ENCODE measurements at places on chromosomes 3 and 15. TPM values are rescaled to one million over a fixed set of nuclear protein-coding genes. Genes with fewer than 3 reads are reported as not detected.

- DNase-seq = peak; percentile 58
Measured at GRCh38 chr3:58560771-58561311, 16.4 kb downstream of the FAM107A start.

GRCh38 chr3:16290007-16290826 is 25.2 kb downstream of the OXNAD1 start:
- DNase-seq = peak; percentile 65

- DNase-seq = peak; percentile 64
Measured at GRCh38 chr3:126982471-126983175, at the start of gene PLXNA1. Gene PLXNA1 (plus strand): TSS chr3:126983115. CDS start chr3:126988594, 5,479 bp downstream.

DNA sequence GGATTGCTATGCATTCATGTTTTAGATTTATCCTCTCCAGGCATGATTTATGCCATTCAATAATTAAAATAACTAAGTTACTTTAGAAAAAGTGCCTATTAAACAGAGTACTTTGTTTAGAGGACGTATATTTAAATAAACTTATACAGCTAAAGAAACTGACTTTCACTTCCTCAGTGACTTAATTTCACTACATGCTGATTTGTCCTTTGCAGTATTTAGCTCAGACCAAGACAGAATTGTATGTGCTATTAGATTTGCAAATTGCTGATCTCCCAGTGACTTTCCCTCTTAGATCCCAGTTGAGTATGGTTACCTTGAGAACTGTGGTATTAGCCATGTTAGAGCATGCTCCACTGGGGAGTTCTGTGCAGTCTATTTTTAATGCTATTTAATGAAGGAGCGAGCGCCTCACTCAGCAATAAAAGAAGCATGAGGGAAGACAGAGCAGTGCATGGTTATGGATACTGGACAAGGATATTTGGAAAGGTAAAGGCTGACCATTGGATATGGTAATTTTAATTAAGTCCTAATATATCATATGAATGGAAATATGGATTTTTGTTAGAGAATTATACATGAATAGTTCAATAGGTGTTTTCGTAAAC is 2.7 kb downstream of the ARPP21 start:
- DNase-seq = no peak

GRCh38 chr3:127273206-127273605 is 14.6 kb downstream of the PRR20G start:
- DNase-seq = no peak

DNA sequence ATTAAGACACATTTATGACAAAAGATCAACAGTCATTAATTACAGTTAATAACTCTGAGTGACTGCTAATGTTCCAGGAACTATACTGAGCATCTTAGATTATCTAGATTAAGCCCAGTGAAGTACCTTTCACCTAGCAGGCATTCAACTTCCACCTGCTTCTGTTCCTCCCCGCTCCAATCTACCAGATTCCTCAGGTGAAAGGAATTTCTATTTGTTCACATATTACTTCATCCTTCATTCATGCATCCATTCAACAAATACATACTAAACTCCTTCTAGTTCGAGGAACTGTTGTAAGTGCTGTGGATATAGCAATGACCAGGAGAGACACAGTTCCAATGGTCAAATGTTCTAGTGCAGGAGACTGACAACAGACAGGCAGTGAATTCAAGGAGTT is 139.3 kb downstream of the FILIP1L start:
- DNase-seq = no peak

GRCh38 chr3:58010562-58010961 is 2.3 kb downstream of the FLNB start:
- DNase-seq = peak; percentile 35

DNA sequence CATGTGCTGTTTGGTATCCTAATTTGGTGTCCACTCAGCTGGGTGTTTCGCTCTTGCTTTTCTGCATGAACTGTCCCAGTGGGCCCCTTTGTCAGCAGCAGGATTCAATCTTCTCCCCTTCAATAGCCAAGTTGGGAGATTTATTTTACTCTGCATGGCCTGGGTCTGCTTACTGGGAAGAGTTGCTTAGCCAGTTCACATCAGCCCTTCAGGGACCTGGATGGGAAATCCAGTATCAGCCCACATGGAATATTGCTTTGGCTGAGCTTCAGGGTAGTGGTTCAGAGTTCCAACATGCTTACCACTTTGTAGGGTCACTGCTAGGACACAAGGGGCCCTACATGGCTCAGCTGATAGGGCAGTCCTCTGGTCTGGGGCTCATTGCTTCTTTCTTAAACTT is 93.0 kb upstream of the BOC start:
- DNase-seq = no peak

DNA sequence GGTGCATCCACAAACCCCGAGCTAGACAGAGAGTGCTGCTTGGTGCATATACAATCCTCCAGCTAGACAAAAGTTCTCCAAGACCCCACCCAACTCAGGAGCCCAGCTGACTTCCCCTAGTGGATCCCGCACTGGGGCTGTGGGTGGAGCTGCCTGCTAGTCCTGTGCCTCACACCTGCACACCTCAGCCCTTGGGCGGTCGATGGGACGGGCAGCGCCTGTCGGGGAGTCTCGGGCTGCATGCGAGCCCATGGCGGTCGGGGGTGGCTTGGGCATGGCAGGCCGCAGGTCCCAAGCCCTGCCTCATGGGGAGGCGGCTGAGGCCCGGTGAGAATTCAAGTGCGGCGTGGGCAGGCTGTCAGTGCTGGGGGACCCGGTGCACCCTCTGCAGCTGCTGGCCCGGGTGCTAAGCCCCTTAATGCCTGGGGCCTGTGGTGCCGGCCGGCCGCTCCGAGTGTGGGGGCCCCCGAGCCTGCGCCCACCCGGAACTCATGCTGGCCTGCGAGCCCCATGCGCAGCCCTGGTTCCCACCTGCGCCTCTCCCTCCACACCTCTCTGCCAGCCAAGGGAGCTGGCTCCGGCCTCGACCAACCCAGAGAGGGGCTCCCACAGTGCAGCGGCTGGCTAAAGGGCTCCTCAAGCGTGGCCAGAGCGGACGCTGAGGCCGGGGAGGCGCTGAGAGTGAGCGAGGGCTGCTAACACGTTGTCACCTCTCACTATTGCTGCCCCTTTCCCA is 31.0 kb downstream of the ZNF589 start:
- DNase-seq = no peak

GRCh38 chr3:127822682-127823425 is 539 bp upstream of the MGLL start:
- DNase-seq = peak; percentile 17

DNA sequence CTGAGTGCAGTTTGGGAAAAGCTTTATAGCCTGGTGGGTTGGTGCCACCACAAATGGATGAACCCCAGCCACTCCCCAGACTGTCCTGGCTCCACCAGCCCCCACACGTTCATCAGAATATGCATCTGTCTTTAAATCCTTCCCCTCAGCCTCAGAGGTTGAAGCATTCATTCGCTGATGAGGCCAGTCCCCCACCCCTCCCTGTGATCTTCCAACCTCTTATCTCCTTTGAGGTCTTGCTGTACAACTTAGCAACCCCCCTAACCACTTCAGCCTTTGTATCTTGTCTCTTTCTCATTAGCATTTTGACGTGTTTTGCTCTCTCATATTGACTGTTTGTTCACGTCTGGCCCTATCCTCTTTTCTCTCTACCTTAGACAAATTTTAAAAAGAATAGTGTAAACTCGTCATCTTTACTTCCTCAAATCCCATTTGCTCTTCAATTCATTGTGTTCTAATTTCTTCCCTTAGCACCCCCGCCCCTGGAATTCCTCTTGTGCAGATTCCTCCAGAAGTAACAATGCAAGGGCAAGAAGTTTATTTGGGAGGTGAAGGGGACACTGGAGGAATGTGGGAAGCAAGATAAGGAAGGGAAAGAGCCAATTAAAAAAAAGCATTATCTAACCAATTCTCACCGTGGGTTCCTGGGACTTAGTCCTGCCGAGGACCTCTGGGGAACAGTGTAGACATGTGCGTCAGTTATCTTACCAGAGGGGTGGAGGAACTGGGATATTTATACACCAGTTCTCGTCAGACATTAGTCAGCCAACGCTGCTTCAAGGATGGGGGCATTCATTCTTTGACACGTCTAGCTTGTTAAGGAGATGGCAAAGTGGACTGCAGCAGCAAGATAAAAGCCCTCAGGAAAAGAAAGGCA is 38.6 kb downstream of the MOBP start:
- DNase-seq = no peak

GRCh38 chr3:157420606-157421130 is 16.0 kb upstream of the PTX3 start:
- no peak for DNase-seq

DNA sequence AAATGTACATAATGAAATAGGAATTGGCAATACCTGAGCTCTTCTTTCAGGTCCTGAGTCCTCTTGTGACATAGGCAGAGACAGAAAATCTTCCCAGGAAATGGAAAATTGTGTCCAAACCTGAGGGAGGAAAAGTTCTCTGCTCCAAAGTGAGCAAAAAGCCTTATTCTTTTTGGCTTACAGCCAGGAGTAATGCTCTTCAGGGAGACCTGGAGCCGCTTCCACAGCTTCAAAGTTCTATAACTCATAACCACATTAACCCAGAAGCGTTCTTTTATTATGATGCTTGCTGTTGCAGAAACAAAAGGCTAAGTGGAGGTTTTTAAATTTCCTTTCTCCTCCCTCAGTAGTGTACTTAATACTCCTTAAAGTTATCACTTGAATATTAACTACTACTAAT is 633 bp downstream of the IGSF10 start:
- DNase-seq = no peak

GRCh38 chr3:185813691-185814215 is 11.1 kb downstream of the IGF2BP2 start:
- DNase-seq = no peak

GRCh38 chr3:133401374-133402135 is 1.7 kb downstream of the BFSP2 start:
- DNase-seq = peak; percentile 46

DNA sequence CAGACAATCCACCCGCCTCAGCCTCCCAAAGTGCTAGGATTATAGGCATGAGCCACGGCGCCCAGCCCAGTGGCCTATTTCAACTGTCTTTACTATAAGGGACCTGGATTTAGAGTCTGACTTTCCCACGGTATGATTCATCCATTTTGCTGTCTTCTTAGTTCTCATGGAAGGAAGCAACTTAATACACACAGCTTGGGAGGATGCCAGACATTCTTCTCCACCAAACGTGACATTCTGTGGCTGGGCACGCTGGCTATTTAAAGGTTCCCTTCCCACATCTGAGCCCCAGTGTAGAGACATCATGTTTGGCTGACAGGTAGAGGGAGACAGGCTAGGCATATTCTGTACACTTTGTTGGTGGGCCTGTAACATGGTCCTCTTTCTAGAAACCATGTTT is 26.2 kb downstream of the FAM43A start:
- peak; percentile 46 for DNase-seq

DNA sequence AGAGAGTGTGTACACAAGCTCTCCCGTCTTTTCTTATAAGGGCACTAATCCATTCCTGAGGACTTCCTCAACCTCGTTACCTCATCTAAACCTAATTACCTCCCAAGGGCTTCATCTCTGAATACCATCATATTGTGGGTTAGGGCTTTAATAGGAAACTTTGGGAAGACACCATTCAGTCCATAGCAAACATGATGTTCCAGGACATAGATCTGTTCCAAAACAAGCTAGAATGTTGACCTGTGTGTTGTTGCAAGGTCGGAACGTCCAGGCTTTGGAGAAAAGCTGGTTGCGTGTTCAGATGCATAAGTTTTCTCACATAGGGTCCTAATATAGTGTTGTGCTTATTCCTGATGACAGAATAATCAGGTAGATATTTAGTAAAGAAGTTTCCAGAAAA is 9.7 kb upstream of the TMEM87A start:
- DNase-seq = no peak

DNA sequence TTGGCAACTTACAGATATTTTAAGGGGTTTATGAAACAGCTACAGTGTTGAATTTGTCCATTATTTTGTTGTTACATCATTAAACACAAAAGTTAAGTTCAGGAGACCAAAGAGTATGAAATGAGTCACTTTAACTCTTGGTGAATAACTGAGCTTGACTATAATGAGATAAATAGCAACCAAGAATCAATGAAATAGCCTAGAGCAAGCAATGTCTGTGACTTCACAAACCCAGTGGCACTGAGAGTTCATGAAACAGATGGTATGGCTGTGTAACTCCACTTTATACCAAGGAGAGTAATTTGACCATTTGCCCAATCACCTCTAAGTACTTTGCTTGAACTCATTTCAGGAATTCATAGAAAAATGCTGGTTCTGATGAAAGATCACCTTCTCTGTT is 169.6 kb upstream of the GADL1 start:
- DNase-seq = no peak

DNA sequence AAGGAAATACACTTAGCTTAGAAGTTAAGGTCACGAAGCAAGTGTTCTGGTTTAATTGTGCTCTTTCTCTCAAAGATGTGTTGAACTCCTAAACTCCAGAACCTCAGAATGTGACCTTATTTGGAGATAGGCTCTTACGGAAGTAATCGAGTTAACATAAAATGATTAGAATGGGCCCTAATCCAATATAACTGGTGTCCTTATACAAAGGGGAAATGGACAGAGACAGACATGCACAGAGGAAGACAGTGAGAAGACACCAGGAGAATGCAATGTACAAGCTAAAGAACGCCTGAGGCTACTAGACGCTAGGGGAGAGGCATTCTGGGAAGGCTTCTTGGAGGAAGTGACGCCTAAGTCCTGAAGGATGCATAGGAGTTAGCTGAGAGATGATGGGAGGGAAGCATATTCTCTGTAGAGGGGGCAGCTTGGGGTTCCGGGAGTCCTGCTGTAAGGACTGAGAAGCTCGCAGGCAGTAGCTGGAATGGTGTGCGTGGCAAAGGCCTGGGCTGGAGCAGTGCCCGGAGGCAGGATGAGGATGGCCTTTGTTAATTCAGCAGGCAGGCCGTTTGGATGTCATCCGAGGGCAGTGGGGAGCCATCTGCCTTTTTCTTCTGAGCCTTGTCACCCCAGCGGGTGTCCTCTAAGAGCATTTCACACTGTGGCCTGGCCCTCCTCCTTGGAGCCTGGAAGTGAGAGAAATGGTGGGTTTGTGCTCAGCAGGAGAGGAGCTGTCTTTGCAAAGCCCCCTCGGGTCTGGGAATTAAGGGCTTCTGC is 513.4 kb downstream of the SHQ1 start:
- no peak for DNase-seq

- DNase-seq = no peak
Measured at GRCh38 chr15:31471731-31472430, 145.2 kb downstream of the KLF13 start.

DNA sequence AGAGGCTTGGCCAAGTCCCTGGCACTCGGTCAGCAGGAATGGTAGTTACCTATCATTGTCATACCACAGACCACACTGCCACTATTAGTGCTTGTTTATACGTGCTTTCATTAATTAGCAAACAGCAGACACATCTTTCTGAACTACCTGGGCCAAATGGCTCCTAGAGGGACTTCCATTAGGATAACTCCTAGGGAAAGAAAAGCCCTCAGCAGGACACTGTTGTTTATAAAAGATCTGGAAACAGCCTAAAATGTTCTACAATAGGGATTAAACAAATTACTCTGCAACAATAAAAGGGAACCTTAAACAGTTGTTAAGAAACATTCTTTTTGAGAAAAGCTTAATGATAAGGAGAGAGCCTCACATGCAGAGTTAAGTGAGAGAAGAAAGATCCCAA is 38.5 kb downstream of the ARHGEF3 start:
- no peak for DNase-seq

- no peak for DNase-seq
Measured at GRCh38 chr3:196643201-196643749, 3.8 kb downstream of the NRROS start.

The ADAMTS9 gene
- total RNA-seq = 106 TPM

The IL12A gene
- 1.4 TPM for total RNA-seq

The PLA2G4D gene
- total RNA-seq = not detected

The CLRN1 gene
- total RNA-seq = not detected

The COL6A6 gene
- total RNA-seq = not detected

All from thyroid gland (tissue), 4 donors.